ENCODE measurements at places on chromosomes 4 and X.

GRCh38 chr4:113069212-113069892 lies 19.9 kb downstream of the ANK2 start:
- no peaks in the 10 kb centered on the region for H3K36me3 ChIP-seq
- H3K27ac ChIP-seq = no peak overlapping the region
- DNase-seq = no peak

- no peak overlapping the region for H3K4me3 ChIP-seq
- H3K27ac ChIP-seq = peak overlapping the region; percentile 60
- no peaks in the 10 kb centered on the region for H3K27me3 ChIP-seq
- H3K36me3 ChIP-seq = no peaks in the 10 kb centered on the region
- DNase-seq = no peak
Observed at GRCh38 chr4:78569306-78569821, 17.8 kb downstream of the ANXA3 start.

DNA sequence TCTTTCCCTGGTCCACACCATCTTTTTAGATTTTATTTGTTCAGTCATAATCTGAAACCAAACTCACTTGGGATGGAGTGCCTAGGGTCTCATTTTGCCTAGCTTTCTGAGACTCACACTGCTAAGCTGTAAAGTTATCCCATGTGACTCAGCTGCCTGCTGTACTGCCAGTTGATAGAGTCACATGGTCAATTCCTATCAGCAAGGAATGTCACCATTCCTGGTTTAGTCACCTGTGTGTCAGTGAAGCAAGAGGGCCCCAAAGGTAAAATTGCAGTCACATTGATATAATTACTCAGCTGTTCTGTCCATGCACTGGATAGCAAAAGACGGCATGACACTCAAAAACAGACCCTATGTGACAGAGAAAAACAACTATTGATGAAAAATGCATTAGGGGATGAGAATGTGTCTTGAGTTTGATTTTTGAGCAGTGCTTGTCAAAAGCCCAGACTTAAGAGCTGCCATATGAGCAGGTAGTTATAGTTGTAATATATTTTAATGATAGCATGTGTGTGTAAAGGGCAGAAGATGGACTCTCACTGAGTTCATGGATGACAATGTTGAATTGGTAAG lies 413.2 kb downstream of the PPARGC1A start:
- no peaks in the 10 kb centered on the region for H3K4me1 ChIP-seq
- H3K4me3 ChIP-seq = no peak overlapping the region
- H3K27me3 ChIP-seq = no peaks in the 10 kb centered on the region
- no peak for DNase-seq
- no peak overlapping the region for H3K27ac ChIP-seq
- H3K36me3 ChIP-seq = no peaks in the 10 kb centered on the region

DNA sequence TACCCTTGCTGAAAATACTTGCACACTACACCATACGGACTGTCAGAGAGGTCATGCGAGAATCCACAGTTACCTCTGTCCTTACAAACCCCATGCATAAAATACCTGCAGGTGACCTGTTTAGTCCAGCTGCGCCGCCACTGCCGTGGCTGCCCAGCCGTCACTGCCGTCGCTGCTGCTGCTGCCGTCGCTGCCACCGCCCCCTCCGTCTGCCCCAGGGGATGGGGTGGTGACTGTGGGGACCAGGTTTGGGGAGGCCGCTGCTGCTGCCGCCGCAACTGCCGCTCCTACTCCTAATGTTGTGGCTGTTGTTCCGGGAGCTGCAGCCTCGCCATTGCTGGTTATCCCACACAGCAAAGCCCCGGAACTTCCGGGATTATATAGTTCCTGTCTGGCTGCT lies 141.8 kb upstream of the ZCCHC13 start:
- H3K4me1 ChIP-seq = no peaks in the 10 kb centered on the region
- no peak overlapping the region for H3K4me3 ChIP-seq
- DNase-seq = no peak

GRCh38 chr4:61451935-61452334 lies 251.8 kb downstream of the ADGRL3 start:
- no peaks in the 10 kb centered on the region for H3K27me3 ChIP-seq
- H3K4me1 ChIP-seq = no peaks in the 10 kb centered on the region
- no peak for DNase-seq
- no peak overlapping the region for H3K4me3 ChIP-seq

DNA sequence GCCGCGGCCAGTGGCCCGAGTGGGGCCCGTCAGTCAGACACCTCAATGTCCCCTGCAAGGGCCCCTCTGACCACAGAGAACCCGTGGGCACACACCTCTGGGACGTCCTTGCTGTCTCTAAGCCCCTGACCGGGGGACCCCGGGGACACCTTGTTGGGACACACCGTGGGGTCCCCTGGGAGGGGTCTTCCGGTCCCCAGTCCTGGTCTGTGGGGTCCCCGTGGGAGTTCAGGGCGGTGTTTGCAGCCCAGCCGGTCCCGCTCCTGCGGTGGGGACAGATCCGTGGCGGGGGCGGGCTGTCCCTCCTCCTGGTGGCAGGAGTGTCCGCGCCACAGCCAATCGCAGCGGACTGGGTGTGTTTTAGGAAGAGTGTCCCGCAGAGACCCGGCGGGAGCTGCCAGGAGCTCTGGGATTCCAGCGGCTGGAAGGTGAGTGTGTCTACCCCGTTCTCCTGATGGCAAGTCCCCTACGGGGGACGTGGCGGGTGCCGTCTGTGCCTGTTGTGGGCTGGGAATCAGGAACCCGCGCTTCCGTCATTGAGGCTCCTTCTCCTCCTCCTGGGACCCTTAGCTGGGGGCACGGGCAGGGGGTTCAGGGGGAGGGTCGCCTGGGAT lies 5.1 kb upstream of the PLCXD1 start:
- peak; percentile 78 for DNase-seq
- peak overlapping the region; percentile 53 for H3K4me3 ChIP-seq
- peaks cover 19% of the 10 kb centered on the region for H3K4me1 ChIP-seq
- H3K27ac ChIP-seq = no peak overlapping the region
- H3K36me3 ChIP-seq = no peaks in the 10 kb centered on the region

- peaks cover 5% of the 10 kb centered on the region for H3K36me3 ChIP-seq
- H3K4me1 ChIP-seq = peaks cover 86% of the 10 kb centered on the region
- H3K4me3 ChIP-seq = no peak overlapping the region
- peak overlapping the region; percentile 66 for H3K27ac ChIP-seq
Observed at GRCh38 chr4:158824425-158825274, 55.8 kb downstream of the FNIP2 start.

- no peak for DNase-seq
- no peaks in the 10 kb centered on the region for H3K27me3 ChIP-seq
- no peaks in the 10 kb centered on the region for H3K4me1 ChIP-seq
- no peak overlapping the region for H3K27ac ChIP-seq
Observed at GRCh38 chr4:80253510-80253909, 13.0 kb upstream of the FGF5 start.

Data from right atrium auricular region (tissue), 2 donors.